ENCODE measurements at places on chromosomes 7 and 10. TPM values are rescaled to one million over a fixed set of nuclear protein-coding genes. Genes with fewer than 3 reads are reported as not detected.

Gene PIP4K2A
- 39.8 TPM for total RNA-seq

Gene MARCHF5
- 9.4 TPM for total RNA-seq

Gene TRPV6
- total RNA-seq = not detected

Gene PRPS1L1
- not detected for total RNA-seq

Gene CCDC3
- total RNA-seq = not detected

Gene NPY
- total RNA-seq = not detected

Data from Caki2 (cell line).